ENCODE measurements at places on chromosomes 11 and 22.

DNA sequence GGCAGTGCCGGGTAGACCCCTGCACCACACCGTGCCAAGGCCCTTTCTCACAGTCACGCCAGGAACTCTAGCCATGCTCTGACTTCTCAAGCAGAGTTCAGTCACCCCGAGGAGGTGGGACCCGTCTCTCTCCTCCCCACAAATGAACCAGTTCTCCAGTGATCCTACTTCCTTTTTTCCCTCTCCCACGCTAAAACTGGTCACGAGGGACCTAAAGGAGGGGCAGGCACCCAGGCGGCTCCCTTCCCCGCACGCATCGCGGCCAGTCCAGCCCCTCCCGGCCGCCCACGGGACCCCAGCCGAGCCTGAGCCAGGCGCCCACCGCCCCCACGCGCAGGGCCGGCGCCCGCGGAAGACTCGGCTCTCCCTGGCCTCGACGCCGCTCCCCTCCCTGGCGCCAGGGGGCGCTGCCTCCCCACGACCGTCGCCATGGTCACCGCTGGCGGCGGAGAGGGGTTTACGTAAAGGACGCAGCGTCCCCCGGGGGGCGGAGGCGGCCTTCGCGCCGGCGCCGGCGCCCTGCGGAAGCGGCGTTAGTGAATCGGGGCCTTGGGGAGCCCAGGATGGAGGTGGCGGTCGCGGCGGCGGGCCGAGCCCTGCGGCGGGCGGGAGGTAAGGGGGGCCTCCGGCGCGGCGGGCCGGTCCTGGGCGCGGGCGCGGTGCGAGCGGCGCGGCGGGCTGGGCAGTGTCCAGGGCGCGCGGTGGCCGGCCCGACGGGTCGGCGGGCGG lies at the start of gene DAGLA:
Gene DAGLA, plus strand, starts transcription at position 499 of the 729 bp plus-strand sequence. CDS start 39,765 bp downstream, outside the sequence.
- DNase-seq = peak; percentile 26

GRCh38 chr22:33919391-33920196 lies 682 bp downstream of the LARGE1 start:
- no peak for DNase-seq

DNA sequence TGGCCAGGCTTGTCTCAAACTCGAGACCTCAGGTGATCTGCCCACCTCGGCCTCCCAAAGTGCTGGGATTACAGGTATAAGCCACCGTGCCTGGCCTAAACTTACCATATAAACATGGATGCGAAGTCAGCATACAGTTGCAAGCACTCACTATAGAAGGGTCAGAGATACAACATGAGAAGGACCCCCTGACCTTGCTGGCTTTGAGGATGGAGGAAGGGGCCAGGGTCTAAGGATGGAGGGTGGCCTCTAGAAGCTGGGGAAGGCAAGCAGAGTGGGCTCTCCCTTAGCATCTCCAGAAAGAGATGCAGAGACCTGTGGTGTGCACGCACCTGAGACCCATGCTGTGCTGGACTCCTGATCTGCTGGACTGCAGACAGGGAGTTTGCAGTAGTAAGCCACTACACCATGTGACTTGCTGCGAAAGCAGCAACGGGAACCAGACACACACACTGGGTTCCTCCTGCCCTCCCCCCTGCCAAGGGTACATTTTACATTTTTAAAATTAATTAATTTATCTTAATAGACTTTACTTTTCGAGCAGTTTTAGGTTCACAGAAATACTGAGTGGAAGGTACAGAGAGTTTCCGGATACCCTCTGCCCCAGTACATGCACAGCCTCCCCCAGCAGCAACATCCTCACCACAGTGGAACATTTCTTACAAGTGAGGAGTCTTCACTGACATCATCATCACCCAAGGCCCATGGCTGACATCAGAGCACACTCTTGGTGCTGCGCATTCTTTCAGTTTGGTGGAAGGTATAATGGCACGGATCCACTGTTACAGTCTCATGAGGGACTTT lies 170.1 kb upstream of the B3GAT1 start:
- no peak for DNase-seq

- no peak for DNase-seq
Observed at GRCh38 chr11:63490551-63491239, at the start of gene PLAAT5. PLAAT5 (minus strand) TSS chr11:63491167; CDS start chr11:63491034, 133 bp downstream.

GRCh38 chr11:117442869-117443239 lies 115.2 kb downstream of the CEP164 start:
- no peak for DNase-seq

DNA sequence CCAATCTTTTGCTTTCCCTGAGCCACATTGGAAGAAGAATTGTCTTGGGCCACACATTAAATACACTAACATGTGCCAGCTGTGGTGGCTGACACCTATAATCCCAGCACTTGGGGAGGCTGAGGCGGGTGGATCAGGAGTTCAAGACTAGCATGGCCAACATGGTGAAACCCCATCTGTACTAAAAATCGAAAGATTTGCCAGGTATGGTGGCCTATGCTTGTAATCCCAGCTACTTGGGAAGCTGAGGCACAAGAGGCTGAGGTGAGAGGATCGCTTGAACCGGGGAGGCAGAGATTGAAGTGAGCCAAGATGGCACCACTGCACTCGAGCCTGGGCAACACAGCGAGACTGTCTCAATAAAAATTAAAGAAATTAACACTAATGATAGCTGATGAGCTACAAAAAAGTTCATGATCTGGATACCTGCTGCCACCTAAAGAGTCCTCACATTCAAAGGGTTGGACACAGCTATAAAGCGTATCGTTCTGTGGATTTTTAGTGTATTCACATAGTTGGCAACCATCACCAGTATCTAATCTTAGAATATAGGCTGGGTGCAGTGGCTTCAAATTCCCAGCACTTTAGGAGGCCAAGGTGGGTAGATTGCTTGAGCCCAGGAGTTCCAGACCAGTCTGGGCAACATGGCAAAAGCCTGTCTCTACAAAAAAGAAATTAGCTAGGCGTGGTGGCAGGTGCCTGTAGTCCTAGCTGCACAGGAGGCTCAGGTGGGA lies 3.4 kb upstream of the LDHC start:
- DNase-seq = no peak

Data from NCI-H460 (cell line).